Activated B cell treated with CpG ODN at 0.5 μM for 24 hours (primary cell): ENCODE measurements at places on chromosomes 6 and 20.

DNA sequence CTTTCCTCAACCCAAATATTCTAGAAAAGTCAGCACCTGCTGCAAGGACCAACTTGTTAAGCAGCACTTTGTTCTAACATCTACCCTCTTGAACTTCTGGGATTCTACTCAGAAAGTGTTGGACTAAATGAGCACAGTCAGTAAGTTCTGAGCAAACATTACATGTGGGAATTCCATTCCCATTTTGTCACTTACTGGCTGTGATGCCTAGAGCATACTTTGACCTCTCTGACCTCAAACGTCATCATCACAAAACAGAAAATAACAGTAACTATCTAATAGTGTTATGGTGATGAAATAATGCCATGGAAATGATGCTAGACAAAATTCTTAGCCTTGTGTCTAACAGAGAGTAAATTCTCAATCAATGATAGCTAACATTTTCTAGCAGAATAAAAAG is 829.4 kb downstream of the EPHA7 start:
- no peaks in the 10 kb centered on the region for H3K4me1 ChIP-seq
- no peak for DNase-seq
- H3K27me3 ChIP-seq, result no peaks in the 10 kb centered on the region
- H3K4me3 ChIP-seq, result no peak overlapping the region
- H3K36me3 ChIP-seq, result no peaks in the 10 kb centered on the region
- H3K27ac ChIP-seq, result no peak overlapping the region

DNA sequence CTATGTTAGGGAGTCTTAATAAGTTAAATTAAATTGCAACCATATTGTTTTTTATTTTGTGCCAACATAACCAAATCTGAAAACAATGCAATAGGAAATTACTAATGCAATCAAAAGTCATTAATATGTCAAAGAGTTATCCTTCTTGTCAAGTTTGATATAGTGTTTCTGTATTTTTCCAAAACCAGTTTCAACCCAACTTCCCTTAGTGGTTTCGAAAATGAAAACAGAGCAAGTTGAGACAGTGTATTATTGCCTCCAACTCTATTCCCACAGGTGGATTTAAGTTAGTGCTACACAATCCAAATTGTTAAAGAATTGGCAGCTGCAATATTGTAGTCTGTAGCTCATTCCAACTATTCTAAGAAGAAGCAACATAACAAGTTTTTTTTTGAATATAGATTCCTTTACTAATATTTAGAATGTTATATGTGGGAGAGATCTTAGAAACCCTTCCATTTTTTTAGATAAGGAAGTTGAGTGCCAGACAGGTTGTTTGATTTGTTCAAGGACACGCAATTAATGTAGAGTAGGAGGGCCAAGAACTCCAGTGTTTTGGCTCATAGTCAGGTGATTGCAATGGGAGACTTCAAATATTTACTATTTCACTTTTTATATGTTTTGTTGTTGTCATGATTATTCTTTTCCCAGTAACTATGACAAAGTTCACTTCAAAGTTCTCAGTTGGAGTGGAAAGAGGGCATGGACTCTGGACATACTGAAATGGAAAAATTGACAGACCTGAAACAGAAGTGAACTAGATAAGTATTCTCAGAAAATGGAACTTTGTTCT is 282.4 kb upstream of the HSF2 start:
- H3K4me1 ChIP-seq, result no peaks in the 10 kb centered on the region
- no peaks in the 10 kb centered on the region for H3K27me3 ChIP-seq
- H3K27ac ChIP-seq, result no peak overlapping the region
- DNase-seq, result no peak

- H3K27ac ChIP-seq, result no peak overlapping the region
- no peak for DNase-seq
- H3K4me1 ChIP-seq, result no peaks in the 10 kb centered on the region
Observed at GRCh38 chr6:107185391-107185970, 70.2 kb upstream of the BEND3 start.

DNA sequence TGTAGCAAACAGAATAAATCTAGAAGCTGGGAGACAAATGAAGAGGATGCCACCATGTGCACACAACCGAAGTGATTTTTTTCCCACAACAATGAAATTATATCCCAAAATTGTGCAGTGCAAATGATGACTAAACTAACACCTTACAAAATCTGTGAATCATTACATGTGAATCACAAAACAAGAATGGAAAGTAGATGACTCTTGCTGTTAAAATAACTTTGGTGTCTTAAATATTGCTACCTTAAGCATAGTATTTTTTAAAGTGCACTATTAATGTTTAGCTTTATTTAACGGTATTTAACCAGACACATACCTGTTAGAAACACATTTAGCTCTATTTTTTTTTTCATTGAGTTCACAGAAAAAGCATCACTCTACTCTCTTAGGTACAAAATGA is 190.8 kb downstream of the TBC1D32 start:
- H3K27me3 ChIP-seq, result no peaks in the 10 kb centered on the region
- H3K36me3 ChIP-seq, result peaks cover 8% of the 10 kb centered on the region
- H3K4me1 ChIP-seq, result no peaks in the 10 kb centered on the region
- no peak for DNase-seq
- H3K4me3 ChIP-seq, result no peak overlapping the region

- DNase-seq, result no peak
- peaks cover 8% of the 10 kb centered on the region for H3K36me3 ChIP-seq
- H3K4me3 ChIP-seq, result peak overlapping the region; percentile 56
- H3K4me1 ChIP-seq, result peaks cover 58% of the 10 kb centered on the region
- H3K27ac ChIP-seq, result peak overlapping the region; percentile 75
Observed at GRCh38 chr6:133966654-133967329, 13.8 kb downstream of the TBPL1 start.

- no peak for DNase-seq
- H3K4me1 ChIP-seq, result no peaks in the 10 kb centered on the region
- H3K27me3 ChIP-seq, result no peaks in the 10 kb centered on the region
- H3K36me3 ChIP-seq, result no peaks in the 10 kb centered on the region
- no peak overlapping the region for H3K27ac ChIP-seq
Observed at GRCh38 chr6:81800666-81801065, 48.2 kb upstream of the TENT5A start.

DNA sequence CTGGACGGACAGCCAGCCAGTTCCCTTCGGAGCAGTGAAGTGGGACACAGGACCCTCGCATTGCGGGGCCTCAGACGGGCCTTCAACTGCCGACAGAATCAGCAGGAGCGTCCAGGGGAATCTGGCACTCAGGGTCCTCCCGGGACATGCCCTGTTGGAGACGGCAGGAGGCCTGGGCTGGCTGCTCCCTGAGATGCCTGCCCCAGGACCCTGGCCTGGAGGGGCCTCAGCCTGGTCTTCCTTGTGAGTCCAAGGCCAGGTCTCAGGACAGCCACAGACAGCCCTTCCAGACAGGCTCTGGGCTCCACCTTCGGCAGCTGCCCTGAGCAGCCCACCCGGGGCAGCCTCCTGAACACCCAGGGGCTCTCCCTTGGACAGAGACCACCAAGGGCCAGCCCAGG is 14.6 kb upstream of the HELZ2 start:
- peaks cover 2% of the 10 kb centered on the region for H3K4me1 ChIP-seq
- H3K4me3 ChIP-seq, result no peak overlapping the region
- peaks cover 48% of the 10 kb centered on the region for H3K36me3 ChIP-seq

DNA sequence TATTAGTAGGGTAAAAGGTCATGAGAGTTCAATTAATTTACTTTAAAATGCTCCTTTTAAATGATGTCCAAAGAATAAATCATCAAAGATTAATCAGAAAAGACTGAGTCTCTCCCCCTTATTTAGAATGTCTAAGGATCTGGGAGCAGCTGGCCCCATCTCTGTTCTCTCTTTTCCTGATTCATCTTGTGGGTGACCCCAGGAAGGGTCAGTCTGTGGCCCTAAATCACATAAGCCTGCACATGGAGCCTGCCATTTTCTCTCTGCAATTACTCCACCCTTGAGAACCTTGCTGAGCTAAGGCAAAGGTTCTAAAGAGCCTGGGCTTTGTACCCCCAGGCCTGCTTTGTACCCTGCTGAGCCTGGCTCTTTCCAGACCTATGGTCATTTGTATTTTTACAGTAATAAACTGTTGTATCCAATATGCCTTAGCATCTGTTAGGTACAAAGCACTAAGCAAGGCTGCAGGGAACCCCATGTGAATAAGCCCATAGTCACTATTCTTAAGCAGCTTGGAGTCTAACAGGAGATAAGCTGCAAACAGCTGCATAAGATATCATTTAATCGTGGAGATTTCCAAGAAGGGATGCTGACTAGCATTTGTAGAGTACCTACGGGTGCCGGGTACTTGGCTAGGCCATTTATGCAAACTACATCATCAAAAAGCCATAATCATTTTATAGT is 431.0 kb upstream of the MARCKS start:
- no peaks in the 10 kb centered on the region for H3K27me3 ChIP-seq
- no peak for DNase-seq
- H3K27ac ChIP-seq, result no peak overlapping the region
- H3K4me3 ChIP-seq, result no peak overlapping the region

DNA sequence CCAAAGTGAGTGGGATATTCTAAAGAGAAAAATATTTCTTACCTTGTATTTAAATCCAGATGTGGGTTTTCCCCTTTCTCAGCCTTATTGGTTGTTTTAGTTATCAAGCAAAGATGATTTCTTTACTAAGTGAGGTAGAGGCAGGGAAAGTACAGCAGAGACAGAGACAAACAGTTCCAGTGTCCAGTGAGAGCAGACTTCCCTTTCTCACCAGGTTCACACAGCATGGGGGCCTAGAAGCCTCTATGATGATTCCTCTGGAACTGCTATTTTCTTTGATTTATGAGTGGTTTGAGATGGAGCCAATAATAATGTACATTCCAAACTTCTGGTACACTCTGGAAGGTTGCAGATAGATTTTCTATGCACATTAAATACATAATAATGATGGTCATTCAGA is 234.0 kb upstream of the MARCKS start:
- peak overlapping the region; percentile 14 for H3K27ac ChIP-seq
- no peaks in the 10 kb centered on the region for H3K27me3 ChIP-seq
- H3K36me3 ChIP-seq, result no peaks in the 10 kb centered on the region
- H3K4me3 ChIP-seq, result no peak overlapping the region
- DNase-seq, result no peak

- H3K36me3 ChIP-seq, result peaks cover 18% of the 10 kb centered on the region
- H3K4me1 ChIP-seq, result peaks cover 53% of the 10 kb centered on the region
- no peaks in the 10 kb centered on the region for H3K27me3 ChIP-seq
- peak overlapping the region; percentile 81 for H3K4me3 ChIP-seq
Observed at GRCh38 chr6:33633462-33634158, 12.5 kb downstream of the ITPR3 start.

DNA sequence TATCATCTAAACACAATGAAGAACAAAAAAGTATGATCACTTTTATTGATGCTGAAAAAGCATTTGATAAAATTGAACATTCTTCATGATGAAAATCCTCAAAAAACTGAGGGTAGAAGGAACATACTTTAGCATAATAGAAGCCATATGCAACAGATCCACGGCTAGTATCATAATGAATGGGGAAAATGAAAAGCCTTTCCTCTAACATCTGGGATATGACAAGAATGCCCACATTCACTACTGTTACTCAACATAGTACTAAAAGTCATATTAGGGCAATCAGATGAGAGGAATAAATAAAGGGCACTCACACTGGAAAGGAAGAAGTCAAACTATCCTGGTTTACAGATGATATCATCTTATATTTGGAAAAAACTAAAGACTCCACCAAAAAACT is 256.6 kb downstream of the RFPL4B start:
- peaks cover 2% of the 10 kb centered on the region for H3K27me3 ChIP-seq
- DNase-seq, result no peak
- no peaks in the 10 kb centered on the region for H3K36me3 ChIP-seq
- H3K27ac ChIP-seq, result no peak overlapping the region

- H3K4me1 ChIP-seq, result peaks cover 11% of the 10 kb centered on the region
- H3K4me3 ChIP-seq, result no peak overlapping the region
- H3K27ac ChIP-seq, result no peak overlapping the region
- no peak for DNase-seq
Observed at GRCh38 chr20:40778894-40779496, 90.0 kb upstream of the MAFB start.
